CD8-positive, alpha-beta memory T cell (primary cell): ENCODE measurements at places on chromosomes 5 and 9.

DNA sequence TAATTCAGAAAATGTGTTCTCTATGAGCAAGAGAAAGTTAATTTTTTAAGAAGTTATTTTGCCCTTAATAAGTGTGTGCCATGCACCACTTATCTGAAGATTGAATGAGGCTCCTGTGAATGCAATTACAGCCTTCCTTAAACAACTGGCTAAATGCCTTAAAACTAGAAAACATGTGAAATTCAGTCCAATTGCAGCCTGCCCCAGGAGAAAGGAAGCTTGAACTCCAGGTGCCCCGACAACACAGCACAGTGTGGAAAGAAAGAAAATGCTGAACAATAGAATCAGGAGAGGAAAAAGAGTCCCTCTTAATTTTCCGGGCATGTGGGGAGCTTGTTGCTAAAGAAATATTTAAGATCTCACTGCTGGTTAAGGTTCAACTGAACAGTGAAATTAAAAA lies 8.8 kb downstream of the LHFPL2 start:
- no peak for DNase-seq

DNA sequence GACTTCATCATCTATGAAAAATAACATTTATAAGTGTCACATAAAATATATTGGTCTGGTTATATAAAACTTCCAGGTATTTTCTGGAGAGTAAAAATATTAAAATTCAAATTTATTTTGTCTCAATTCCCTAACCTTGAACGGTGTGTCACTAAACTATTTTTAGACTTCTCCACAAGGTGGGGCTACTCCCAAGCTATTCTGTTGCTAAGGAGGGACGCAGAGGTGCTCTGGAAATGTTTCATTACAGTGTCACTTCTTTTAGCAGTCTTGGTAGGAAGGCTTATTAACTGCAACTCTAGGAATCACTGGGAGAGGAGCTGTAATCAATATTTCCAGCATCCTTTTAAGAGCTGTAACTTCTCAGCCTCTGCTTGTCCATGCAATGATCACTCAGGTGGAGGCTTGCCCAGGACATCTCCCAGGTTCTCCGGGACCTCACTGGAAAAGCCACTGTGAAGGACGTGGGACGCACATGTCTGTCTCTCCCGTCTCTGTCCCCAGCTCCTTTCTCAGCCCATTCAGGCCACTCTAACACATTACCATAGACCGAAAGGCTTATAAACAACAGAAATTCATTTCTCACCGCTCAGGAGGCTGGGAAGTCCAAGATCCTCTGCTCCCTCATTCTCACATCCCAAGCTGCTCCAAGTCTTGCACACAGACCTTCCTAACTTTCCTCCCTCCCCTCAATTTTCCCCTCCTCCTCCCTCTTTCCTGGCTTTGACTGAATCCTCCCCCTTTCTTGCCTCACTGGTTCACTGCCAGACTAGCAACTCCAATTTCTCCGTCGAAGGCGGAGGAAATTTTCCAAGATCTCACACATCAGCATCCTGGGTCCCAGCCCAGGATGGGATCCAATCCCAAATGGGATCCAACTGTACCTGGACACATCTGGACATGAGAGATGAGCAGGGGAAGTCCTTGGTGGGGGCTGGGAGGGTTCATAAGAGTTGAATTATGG lies 32.7 kb upstream of the DNAH5 start:
- no peak for DNase-seq

DNA sequence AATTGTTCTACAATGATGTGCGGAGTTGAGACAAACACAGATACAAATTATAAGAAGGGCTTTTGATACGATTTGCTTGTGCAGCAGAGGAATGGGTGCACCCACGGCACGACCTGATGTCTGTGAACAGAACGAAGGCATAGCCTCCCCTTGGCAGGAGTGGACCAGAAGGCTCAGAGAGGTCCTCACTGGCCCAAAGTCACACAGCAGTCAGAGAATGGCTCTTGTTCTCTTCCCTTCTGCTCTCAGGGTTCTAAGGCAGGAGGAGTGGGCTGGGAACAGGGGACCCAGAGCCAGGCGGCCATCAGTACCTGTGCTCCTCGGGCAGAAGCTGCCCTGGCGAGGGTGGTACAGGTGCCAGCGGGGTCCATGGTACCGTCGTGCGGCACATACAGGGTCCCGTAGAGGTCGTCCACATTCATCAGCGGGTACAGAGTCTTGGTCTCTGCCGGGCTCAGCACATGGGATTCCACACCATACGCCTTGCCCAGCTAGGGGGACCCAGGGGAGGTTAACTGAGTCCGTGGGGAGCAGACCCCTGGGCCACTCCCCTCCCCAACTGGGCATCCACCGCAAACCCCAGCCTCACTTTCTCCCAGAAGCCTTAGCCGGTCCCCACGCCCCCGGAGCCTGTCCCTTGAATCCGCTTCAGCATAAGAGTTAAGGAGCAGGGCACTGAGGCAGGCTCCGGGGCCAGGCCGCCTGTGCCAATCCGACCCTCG lies 7.0 kb downstream of the SARDH start:
- DNase-seq = no peak

- DNase-seq = no peak
Measured at GRCh38 chr9:3473405-3473804, 52.4 kb downstream of the RFX3 start.

GRCh38 chr9:34106110-34106509 lies 20.4 kb downstream of the DCAF12 start:
- no peak for DNase-seq

DNA sequence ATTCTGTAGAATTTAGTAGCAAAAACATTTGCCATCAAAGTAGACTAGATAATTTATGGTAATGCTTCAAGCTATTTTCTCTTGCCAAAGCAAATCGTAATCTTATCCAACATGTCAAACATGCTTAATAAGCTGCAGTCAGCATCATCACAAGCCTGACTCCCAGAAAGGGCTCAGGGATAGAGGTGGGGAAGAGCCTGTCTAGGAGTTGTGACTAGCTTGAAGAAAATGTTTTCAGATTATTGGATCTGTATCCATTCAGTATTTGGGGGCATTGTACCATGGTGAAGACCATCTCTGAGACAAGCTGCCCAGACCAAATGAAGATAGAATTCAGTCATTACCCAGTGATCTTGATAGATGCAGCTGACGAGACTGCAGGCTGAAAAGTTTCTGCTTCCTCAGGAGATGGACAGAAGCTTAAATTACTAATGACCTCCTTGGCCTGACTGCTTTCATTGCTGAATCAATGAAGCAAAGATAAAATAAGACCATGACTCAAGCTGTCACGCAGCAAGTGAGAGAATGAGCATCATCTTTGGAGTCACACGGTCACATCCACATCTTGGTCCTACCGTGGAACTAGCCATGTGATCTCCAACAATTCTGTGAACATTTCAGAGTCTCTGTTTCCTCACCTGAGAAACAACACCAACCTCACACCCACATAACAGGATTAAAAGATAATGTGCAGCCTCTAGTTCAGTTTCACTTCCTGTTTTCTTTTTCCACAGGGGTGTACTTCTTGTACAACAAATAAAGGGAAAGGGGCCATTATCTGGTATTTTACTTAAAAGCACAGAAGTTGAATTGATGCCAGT lies 9.4 kb downstream of the ERAP2 start:
- DNase-seq = no peak

DNA sequence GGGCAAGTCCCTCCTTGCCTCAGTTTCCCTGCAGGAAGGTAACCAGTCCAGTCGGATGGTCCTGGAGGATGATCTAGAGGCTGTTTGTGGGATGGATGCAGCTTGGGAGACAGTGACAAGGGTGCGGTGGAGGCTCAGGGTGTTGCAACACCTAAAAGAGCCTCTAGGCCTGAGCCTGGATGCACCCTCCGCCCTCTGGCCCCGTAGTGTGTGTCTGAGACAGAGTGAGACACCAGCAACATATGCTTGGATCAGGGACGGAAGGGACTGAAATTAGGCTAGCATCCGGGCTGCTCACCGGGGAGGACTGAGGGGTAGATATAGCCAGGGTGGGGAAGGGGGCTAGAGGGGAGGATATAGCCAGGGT lies 1.1 kb downstream of the CRAT start:
- peak; percentile 17 for DNase-seq

DNA sequence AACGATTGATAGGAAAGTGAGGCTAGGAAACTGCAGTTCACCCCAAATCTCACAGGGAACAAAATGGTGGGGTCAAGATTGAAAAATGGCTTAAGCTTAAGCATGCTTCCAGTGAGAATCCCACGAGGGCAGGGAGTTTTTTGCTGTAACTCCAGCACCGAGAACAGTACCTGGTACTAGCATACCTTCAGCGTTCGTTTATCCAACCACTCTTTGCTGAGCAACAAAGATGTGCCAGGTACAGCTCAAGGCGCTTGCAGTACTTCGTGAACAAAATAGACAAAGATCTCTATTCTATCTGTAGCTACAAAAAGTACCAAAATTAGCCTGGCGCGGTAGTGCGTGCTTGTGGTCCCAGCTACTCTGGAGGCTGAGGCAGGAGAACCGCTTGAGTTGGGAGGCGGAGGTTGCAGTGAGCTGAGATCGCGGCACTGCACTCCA lies 778 bp upstream of the PPP6C start:
- DNase-seq = no peak

DNA sequence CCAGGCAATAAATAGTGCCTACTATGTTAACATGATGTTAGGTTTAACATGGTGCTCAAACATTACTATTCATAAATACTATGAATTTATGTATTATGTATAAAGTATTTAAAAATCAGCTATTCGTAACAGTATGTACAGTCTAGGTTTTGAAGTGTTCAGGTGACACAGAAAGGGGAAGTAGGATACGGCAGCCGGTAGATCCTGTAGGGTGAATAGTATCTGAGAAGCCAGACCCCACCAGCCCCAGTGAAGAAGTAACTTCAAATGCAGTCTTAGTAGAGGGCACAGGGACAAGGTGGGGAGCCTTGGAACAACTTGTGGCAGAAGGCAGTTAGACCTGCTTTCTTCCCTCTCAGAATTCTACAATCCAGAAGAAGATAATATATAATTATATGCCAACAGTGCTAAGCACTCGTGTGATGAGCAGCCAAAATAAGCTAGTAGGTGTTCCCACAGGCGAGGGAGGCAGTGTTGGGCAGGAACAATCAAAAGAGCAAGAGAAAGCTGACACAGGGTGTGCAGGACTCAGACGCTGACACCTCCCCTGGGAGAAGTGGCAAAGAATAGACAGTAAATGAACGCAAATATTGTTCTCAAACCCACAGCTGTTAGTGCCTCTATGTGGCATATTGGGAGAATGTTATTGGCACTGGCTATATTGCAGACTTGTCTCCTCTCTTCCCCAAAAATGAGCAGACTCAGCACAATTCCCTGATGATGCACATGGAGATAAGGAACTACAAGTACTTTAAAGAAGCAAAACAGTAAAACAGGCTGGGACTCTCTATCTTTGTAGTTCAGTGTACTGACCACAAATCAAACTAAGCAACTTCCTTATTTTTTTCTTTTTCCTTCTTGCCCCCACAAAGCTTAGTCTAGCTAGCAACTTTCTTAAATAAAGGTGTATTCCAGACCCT lies 4.6 kb downstream of the ZNF367 start:
- no peak for DNase-seq

DNA sequence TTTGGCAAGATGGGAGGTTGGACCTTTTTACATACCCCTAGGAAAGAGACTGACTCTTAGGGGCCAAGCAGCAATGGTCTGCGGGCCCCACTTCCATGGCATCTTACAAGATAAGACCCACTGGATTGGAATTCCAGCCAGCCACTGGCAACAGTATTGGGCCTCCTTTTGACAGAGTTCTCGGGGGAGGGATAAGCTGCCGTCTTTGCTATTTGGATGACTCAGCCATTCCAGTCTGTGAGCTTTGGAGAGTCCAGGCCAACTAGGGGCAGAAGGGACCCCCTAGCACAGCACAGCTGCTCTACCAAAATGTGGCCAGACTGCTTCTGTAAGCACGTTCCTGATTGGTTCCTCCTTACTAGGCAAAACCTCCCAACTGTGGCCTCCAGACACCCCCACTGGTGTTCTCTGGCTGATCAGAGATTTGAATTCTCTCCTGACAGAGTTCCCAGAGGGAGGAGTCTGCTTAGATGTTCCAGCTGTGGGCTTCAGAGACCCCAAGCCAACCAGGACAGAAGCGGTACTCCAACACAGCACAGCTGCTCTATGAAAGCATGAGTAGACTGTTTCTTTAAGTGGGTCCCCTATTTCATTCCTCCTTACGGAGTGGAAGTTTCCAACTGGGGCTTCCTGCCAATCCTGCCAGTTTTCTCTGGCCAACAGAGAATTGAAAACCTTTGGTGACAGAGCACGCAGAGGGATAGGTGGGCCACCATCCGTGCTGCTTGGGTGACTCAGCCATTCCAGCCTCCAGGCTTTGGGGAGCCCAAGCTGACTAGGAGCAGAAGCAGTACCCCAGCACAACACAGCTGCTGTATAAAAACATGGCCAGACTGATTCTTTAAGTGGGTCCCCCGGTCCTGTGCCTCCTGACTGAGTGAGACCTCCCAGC lies 672.1 kb upstream of the RIOK2 start:
- no peak for DNase-seq

GRCh38 chr5:110851357-110851756 lies 112.5 kb downstream of the SLC25A46 start:
- DNase-seq = no peak

GRCh38 chr5:57181154-57181553 lies 7.3 kb downstream of the GPBP1 start:
- no peak for DNase-seq
